ENCODE measurements at places on chromosomes 7 and 10.

DNA sequence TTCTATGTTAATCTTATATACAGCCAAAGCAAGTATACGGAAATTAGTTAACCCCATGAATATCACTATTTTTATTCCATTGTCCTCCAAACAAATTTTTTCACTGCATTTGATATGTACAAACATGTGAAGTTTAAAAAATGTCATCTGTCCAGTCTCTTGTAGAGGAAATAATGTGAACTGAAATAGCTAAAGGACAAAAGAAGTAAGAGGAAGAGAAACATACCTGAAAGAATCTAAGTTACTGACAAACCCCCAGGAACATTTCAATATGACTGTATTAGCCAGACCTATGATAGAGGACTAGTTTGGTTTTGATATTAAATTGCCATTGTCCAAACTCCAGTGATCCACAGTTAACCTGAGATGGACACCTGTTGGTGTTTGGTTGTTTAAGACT is 80.6 kb downstream of the NRCAM start:
- DNase-seq: no peak

DNA sequence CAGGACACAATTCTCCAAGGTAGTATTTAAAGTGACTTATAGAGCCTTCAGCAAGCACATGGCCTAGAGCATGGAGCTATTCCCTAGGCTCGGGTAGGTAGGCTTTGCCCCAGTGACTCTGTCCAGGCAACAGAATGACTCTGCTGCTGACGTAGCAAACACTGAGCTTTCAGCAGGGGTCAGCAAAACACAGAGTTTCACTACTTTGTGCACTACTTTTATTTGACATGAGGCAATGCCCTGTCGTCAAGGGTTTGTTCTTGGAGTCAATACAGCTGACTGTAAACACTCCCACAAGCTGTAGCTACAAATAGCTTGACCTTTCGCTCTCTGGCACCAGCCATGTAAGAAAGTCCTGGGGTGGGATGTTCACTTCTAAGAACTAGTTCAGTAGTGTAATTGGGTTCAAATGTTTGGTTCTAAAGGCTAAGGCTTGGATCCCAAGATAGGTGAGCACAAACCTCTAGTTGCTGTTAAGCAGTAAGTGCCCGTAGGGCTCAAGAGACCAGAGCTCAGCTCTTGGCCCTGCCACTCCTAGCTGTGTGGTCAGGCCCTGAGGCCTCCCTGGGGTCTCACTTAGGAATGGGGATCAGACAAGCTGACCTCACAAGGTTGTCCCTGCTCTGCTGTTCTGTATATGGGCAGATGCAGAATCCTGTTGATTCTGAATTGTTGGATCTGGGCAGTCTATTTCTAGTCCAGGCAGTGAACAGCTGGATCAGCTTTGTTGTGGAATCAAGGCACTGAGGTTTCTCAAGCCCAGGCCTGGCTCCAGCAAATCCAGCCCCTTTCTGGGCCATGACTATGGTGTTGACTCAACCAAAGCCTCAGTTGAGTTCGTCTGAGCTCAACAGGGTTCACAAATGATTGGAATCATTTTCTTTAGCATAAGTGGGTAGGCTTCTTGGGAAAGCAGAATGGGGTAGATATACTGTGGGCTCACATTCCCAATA is 10.7 kb downstream of the NODAL start:
- DNase-seq: no peak

DNA sequence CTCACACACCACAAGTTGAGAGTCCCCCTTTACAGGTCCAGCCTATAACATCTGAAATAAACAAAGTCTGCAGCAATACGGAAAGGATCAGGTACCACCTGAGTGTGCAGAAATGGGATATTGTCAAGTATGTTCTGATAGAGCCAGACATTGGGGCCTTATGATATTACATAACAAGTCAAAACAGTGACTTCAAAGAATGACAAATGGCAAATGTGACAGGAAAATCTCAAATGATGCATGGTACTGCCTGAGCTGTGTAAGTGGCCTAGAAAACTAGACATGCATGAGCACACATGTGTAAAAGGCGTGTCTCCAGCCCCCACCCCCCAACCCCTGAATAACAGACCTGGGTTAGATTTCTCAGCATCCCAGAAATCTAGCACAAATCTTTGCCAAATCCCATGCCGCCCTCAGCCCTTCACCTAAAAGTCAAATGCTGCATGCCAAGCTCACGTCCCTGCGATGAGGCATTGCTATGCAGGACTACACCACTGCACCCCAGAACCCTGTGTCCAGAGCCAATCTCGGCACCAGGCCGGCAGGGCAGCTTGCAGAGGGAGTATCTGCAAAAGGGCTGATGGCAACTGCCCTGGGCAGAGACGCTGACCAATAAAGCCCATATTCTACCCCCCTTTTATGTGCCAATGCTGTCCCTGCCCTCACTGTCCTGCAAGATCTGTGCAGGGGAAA is 58.8 kb downstream of the PRKAG2 start:
- no peak for DNase-seq

DNA sequence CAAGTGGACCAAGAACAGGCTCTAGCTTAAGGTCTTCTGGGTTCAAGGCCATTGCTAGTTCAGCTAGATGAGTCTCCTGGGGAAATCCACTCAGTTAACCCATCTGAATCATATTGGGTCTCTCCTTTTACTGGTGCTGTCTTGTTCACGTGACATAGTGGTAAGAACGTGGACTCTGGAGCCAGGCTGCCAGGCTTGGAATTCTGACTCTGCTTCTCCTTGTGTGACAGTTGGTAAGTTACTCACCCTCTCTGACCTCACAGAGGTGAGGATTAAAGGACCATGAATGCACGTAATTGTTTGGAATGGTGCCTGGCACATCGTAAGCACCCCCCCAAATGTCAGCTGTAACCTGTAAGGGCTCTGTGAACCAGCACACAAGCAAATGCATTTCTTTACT is 9.7 kb upstream of the CALU start:
- DNase-seq: no peak

GRCh38 chr10:61024151-61024855 is 80.3 kb upstream of the RHOBTB1 start:
- DNase-seq: no peak

GRCh38 chr7:132072873-132073272 is 503.4 kb downstream of the PLXNA4 start:
- DNase-seq: no peak

GRCh38 chr10:71696628-71697326 is 22.8 kb downstream of the C10orf105 start:
- DNase-seq: no peak

DNA sequence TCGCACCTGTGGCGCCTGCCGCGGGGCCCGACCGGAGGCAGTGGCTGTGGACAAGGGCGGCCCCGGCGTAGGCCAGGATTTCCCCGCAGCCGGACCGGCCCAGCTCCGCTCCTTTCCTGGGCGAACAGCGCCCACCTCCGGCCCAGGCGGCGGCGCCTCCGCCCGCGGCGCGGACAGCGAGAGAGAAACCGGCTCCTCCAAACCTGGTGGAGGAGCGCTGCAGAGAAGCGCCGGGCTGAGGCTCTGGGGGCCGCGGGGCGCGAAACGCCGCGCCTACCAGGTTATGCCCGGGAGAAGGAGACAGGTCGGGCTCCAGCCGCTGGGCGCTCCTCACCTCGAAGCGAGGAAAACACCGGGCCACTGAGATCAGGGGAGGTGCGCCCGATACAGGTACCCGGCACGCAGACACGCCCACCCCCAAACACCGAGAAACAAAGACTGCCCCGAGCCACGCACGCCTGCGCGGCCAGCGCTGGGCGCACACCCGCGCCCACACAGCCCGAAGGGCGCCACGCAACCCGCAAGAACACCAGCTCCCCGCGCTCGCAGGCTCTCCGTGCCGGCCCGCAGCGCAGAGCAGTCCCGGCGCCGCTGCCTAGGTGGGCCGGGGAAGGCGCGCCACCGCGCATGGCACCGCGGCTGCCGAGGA is 3.3 kb downstream of the GRID1 start:
- peak; percentile 16 for DNase-seq

GRCh38 chr7:79212334-79212733 is 241.1 kb downstream of the MAGI2 start:
- no peak for DNase-seq

- peak; percentile 56 for DNase-seq
These were observed 163.0 kb upstream of the KLF14 start for GRCh38 chr7:130896898-130897514.

GRCh38 chr7:125424721-125425120 is 495.1 kb upstream of the POT1 start:
- no peak for DNase-seq

Data from NCI-H2107 (cell line).